ENCODE measurements at places on chromosomes 12 and 14.

GRCh38 chr12:12560587-12561370, 1.9 kb downstream of the DUSP16 start:
- DNase-seq = no peak

DNA sequence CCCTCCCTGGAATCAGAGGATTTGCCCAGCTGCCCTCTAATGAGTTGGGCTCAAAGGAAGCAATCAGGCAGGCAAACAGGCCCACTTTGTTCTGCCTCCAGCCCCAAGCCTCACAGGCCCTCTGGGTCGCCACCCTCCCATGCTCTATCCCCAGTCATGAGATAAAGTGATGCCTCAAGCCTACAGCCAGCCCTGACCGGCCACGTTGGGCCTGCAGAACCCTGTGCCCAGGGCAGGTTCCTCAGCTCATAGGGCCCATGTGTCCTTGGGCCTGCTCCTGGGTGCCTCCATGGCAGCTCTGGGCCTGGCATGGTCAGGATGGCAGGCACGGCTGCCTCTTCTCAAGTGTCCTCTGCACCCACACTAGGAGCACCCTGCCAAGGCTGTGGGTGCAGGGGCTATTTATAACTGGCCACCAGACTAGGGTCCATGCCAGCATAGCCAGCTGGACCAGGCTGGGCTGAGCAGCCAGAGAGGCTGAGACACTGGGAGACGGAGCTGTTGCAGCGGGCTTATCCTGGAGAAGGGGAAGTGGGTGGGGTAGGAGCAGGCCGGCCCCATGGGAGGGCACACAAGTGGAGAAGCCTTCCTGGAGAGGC, 20.2 kb downstream of the HDAC7 start:
- no peak for DNase-seq

DNA sequence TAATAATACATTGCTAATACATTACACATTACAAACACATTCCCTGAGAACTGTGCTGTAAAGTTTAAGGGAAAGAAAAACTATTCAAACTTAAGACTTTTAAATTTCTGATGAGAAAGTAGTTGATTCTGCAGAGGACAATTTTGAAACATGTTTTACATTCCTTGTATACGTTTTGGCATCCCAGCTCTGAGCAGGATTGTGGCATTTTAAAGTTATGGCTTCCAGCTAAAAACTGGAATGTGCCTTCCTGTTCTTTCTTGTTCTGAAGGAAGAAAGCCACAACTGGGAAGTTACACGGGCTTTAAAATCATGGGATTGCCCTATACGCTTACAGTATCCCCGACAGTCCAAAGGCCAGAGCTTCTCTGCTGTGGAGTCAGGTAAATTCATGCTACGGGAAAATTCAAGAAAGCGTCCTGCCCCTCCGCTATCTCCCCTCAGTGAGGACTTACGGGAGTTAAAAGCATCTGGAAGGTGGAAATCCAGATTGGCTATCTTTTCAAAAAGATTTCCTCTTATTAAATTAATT, 10.8 kb upstream of the KLHL42 start:
- DNase-seq = no peak

DNA sequence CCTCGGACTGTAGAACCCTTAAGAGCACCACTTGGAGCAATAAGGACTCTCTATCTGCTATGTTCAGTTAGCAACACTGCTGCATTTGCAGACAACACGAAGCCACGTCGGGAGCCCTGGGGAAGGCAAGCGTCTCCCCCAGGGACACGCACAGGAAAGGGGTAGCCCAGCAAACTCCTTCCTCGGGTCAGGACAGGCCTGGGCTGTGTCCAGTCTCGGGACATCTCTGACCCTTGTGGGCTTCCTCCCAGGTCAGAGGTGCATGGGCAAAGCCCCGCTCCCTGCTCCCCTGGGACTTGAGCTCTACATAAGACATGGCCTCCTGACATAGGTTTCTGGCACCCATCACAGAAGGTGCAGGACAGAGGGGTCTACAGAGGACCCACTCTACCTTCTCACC, 119.5 kb downstream of the PIWIL1 start:
- no peak for DNase-seq

GRCh38 chr12:31217356-31218130, 108.4 kb downstream of the SINHCAF start:
- no peak for DNase-seq

- no peak for DNase-seq
Observed at GRCh38 chr14:61480704-61481285, 159.4 kb downstream of the PRKCH start.

DNA sequence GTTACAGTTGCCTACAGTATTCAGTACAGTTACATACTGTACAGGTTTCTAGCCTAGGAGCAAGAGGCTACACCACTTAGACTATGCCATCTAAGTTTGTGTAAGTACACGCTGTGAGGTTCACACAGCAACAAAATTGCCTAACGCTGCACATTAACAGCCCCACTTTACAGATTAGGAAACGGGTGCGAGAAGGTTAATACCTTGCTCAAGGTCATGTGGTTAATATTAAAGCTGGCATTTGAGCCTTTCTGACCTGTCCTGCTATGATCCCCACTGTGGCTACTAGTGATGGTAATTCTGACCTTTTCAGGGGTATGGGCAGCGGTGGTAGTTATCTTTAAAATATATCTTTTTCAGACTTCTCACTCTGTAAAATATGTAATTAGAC, 20.9 kb downstream of the ACVR1B start:
- no peak for DNase-seq

GRCh38 chr12:119673634-119674033, 5.7 kb downstream of the PRKAB1 start:
- no peak for DNase-seq

DNA sequence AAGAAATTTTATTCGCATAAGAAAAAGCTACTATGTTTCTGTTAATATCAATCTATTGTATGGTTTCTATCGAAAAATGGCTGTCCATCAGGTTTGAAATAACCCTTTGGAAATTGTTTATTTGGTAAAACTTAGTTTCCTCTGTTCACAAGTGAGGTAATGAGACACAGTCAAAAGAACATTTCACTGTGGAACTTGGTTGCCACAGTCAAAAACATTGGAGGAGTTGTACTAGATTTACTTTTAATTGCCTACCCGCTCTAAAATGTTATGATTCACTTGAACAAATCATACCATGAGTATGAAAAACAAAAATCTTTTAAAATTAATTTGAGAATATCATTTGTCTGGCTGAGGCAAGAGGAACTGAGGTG, 46.5 kb downstream of the ITPR2 start:
- DNase-seq = no peak

GRCh38 chr12:14935031-14935430, 3.3 kb downstream of the ERP27 start:
- DNase-seq = no peak

DNA sequence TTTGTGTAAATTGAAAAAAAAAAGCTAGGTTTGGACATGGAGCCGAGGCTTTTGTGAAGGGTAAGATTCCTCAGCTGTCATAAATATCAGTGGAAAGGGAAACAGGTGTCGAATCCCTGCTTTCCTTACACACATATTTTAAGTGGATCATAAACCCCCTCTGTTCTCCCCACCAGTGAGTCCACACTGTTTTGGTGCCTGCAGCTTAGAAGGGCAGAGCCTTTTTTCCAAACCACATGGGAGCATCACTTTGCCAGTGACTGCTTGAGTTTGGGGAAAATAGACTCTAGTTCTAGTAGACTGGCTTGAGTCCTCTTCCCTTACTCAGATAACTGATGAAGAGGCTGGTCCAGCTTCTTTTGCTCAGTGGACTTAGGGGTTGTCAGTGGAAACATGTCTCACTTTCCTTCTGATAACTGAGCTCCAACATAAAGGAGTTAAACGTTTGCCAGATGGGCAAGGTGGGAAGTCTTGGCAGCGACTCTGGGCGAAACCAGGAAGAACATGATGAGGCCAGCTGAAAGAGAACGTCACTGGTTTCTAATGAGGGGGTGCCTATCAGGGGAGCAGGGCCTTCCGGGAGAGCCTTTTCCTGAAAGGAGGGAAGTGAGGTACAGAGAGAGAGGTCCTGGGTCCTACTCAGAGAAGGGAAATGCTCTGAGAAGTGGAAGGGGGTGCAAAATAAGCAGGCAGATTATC, 168.1 kb upstream of the PARP11 start:
- DNase-seq = no peak

- no peak for DNase-seq
Observed at GRCh38 chr14:101176535-101177205, 273.1 kb upstream of the RTL1 start.

DNA sequence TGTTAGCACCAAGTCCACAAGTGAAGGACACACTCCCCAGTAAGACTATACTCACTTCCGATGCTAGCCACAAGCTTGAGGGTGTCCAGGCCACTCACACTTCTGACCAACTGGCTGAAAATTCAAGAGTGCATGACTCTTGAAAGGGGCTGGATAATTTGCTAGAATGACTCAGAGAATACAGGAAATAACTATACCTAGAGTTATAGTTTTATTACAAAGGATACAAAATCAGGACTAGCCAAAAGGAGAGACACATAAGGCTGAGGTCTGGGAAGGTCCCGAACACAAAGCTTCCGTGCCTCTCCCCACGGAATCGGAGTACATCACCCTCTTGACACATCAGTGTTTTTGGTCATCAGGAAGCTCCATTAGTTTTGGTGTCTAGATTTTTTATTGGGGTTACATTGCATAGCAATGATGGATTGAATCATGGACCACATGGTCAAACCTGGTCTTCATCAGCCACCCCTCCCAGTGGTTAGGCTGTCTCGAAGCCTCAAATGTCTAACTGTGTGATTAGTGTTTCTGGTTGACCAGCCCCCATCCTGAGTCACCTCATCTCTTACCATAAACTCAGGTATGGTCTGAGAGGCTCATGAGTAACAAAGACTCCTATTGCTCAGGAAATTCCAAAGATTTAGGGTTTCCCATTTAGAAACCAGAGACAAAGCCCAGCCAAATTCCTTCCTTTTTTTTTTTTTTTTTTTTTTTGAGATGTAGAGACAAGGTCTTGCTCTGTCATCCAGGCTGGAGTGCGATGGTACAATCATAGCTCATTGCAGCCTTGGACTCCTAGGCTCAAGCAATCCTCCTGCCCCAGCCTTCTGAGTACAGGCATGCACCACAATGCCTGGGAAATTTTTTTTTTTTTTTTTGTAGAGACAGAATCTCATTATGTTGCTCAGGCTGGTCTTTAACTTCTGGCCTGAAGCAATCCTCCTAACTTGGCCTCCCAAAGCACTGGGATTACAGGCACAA, 472.0 kb upstream of the TBX3 start:
- no peak for DNase-seq

GRCh38 chr14:47392326-47392725, 283.1 kb downstream of the MDGA2 start:
- DNase-seq = peak; percentile 52

DNA sequence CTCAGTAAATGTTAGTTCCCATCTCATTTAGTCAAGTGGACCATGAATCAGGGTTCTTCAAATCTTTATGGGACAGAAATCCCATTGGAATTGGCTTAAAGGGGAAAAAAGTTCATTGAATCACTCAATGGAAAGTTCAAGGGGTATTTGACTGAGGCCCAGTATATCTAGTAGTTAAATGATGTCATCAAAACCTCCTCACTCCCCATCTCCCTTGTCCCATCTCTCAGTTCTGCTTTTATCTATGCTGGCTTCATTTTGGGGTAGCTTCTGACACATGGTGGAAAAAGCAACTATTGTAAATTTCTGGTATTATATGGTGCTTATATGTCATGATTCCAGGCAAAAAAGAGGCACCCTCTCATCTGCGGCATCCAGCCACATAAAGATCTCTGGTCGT, 51.9 kb downstream of the DAAM1 start:
- DNase-seq = no peak

DNA sequence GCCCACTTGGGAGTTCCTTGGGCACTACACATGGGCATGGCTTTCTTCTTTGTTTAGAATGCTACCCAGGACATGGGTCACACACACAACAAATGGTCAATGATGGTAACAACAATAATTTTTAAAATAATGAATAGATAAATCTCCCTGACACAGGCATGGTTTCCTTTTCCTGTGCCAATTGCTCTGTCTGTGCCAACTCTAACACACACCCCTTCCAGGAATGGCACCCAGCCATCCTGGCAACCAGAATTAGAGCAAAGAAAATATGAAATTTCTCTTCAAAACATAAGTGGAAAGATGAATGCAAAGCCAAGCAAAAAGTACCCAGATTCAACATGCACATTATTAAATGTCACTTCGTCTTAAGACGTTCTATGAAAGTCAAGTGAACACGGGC, 104.9 kb upstream of the SOX5 start:
- no peak for DNase-seq

- DNase-seq = no peak
Observed at GRCh38 chr12:128813392-128813791, 10.4 kb downstream of the SLC15A4 start.

DNA sequence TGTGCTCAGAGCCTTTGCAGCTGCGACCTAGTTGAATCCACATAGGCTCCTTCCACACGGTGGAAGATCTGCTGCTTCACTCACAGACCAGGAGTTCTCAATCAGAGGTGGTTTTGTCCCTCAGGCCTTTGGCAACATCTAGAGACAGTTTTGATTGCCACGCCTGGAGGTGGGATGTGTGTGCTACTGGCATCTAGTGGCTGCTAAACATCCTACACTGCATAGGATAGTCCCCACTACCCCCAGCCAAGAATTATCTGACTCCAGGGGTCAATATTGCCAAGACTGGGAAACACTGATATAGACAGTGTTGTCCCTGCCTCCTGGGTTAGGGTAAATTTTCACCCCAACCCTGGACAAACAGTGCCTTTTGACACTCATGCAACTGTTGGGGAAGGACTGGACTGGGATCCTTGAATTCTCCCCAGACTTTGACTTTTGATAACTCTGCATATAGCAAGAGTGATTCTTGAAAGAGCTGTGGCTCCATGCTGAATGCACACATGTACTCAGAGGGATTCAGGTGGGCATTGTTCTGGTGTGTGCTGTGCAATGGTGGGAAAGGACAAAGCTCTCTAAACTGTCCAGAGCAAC, 39.8 kb downstream of the BAZ2A start:
- no peak for DNase-seq

- peak; percentile 80 for DNase-seq
Observed at GRCh38 chr12:52123487-52124186, 44.1 kb downstream of the SMIM41 start.

GRCh38 chr14:55518391-55518790, 61.6 kb upstream of the KTN1 start:
- DNase-seq = no peak

DNA sequence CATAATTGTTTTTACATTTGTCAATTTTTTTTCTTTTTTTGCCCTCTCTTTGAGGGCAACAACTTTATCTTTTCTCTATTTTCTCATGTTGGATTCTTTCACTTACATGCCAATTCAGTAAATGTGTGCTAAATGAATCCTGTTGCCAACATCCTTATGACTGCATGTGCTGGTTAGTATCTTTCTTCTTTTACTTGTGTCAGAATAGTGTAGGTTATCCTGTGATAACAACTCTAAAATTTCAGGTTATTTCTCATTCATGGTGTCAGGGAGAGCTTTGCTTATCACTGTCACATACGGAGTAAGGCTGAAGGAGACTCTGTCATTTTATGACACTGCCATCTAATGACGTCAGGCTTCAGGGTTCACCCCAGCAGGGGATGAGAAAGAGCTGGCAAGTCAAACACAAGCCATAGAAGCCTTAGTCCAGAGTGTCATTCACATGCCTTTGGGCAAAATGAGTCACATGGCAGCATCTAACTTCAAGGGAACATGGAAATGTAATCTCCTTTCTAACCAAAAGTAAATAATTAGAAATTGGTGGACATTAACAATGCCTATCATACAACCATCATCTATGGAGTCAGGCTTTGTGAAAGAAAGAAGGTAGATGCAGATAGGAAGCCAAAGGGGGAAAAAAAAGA, 242.5 kb upstream of the ATP2B1 start:
- DNase-seq = no peak

- DNase-seq = peak; percentile 65
Observed at GRCh38 chr12:120961604-120962531, 16.5 kb upstream of the HNF1A start.

Data from kidney (tissue), 22 donors.